Smooth muscle cell of bladder (primary cell): ENCODE measurements at places on chromosomes 2 and 18. TPM values are rescaled to one million over a fixed set of nuclear protein-coding genes. Genes with fewer than 3 reads are reported as not detected.

Gene NAT8
- not detected in 2 replicates for total RNA-seq

Gene CD302
- 6.1 and 8.0 TPM in 2 replicates for total RNA-seq

Gene HOXD1
- not detected in 2 replicates for total RNA-seq

Gene FLACC1
- 0.28 and 0.74 TPM in 2 replicates for total RNA-seq

Gene BBS5
- 4.7 and 6.6 TPM in 2 replicates for total RNA-seq

Gene SRD5A2
- total RNA-seq: not detected in 2 replicates

Gene PDE1A
- total RNA-seq: 27.2 and 42.4 TPM in 2 replicates

Gene CCDC88A
- 23.6 and 27.5 TPM in 2 replicates for total RNA-seq

Gene SCG2
- 2.1 and 3.3 TPM in 2 replicates for total RNA-seq

Gene LRRTM1
- not detected in 2 replicates for total RNA-seq

Gene LIMS4
- 1.1 TPM in 2 replicates for total RNA-seq

Gene ANKRD30B
- under 0.01 and 0.09 TPM in 2 replicates for total RNA-seq

Gene GAD1
- total RNA-seq: 0.09 and 0.28 TPM in 2 replicates

Gene C2orf78
- not detected in 2 replicates for total RNA-seq

Gene STON1
- 27.3 and 48.2 TPM in 2 replicates for total RNA-seq

Gene TCF23
- not detected in 2 replicates for total RNA-seq

Gene FBLN7
- total RNA-seq: 0.57 and 0.74 TPM in 2 replicates

Gene PSMA8
- total RNA-seq: not detected in 2 replicates

Gene HYCC2
- 6.7 and 7.5 TPM in 2 replicates for total RNA-seq

Gene TANC1
- total RNA-seq: 16.3 and 20.2 TPM in 2 replicates

Gene G6PC2
- not detected in 2 replicates for total RNA-seq

Gene VSNL1
- total RNA-seq: not detected in 2 replicates

Gene IL37
- not detected in 2 replicates for total RNA-seq

Gene ANKRD53
- 0.14 and 0.37 TPM in 2 replicates for total RNA-seq

Gene APLF
- 4.8 and 7.0 TPM in 2 replicates for total RNA-seq

Gene TMEM178A
- 1.3 and 1.7 TPM in 2 replicates for total RNA-seq

Gene NGEF
- total RNA-seq: 0.74 and 1.1 TPM in 2 replicates

Gene WDR12
- 22.5 and 34.9 TPM in 2 replicates for total RNA-seq

Gene PLEKHB2
- total RNA-seq: 53.8 and 60.0 TPM in 2 replicates

Gene MYCN
- not detected in 2 replicates for total RNA-seq

Gene NYAP2
- under 0.01 TPM in 1 of 2 replicates, not detected in the other for total RNA-seq

Gene CREG2
- total RNA-seq: 0.14 and 0.65 TPM in 2 replicates

Gene AQP12B
- not detected in 2 replicates for total RNA-seq

Gene GRB14
- 0.71 and 1.5 TPM in 2 replicates for total RNA-seq

Gene HJURP
- 1.9 and 2.4 TPM in 2 replicates for total RNA-seq

Gene AMER3
- total RNA-seq: not detected in 2 replicates

Gene C2orf72
- under 0.01 and 0.83 TPM in 2 replicates for total RNA-seq

Gene AFF3
- 0.28 and 0.71 TPM in 2 replicates for total RNA-seq

Gene STPG4
- 0.28 and 0.37 TPM in 2 replicates for total RNA-seq

Gene VWC2L
- under 0.01 TPM in 1 of 2 replicates, not detected in the other for total RNA-seq

Gene LAMA1
- 11.7 and 55.3 TPM in 2 replicates for total RNA-seq

Gene IFT172
- total RNA-seq: 27.2 and 33.1 TPM in 2 replicates

Gene C2orf92
- total RNA-seq: 0.85 and 1.5 TPM in 2 replicates

Gene ESPNL
- total RNA-seq: 2.3 and 2.4 TPM in 2 replicates

Gene LRP1B
- total RNA-seq: under 0.01 TPM in 2 replicates

Gene CAVIN2
- total RNA-seq: 10.4 and 16.4 TPM in 2 replicates

Gene COL5A2
- 779 and 785 TPM in 2 replicates for total RNA-seq

Gene MEP1B
- total RNA-seq: not detected in 2 replicates

Gene CELF4
- total RNA-seq: 0.09 TPM in 1 of 2 replicates, not detected in the other

Gene CDCA7
- 0.43 and 0.55 TPM in 2 replicates for total RNA-seq

Gene SLC9A4
- under 0.01 TPM in 1 of 2 replicates, not detected in the other for total RNA-seq

Gene CFAP53
- 0.71 and 0.74 TPM in 2 replicates for total RNA-seq

Gene SLC39A10
- total RNA-seq: 71.6 and 76.8 TPM in 2 replicates

Gene ITGB6
- not detected in 2 replicates for total RNA-seq

Gene RASGRP3
- 0.71 and 1.2 TPM in 2 replicates for total RNA-seq

Gene RAB27B
- 23.0 and 30.2 TPM in 2 replicates for total RNA-seq
